ENCODE measurements at places on chromosomes 1 and 21.

DNA sequence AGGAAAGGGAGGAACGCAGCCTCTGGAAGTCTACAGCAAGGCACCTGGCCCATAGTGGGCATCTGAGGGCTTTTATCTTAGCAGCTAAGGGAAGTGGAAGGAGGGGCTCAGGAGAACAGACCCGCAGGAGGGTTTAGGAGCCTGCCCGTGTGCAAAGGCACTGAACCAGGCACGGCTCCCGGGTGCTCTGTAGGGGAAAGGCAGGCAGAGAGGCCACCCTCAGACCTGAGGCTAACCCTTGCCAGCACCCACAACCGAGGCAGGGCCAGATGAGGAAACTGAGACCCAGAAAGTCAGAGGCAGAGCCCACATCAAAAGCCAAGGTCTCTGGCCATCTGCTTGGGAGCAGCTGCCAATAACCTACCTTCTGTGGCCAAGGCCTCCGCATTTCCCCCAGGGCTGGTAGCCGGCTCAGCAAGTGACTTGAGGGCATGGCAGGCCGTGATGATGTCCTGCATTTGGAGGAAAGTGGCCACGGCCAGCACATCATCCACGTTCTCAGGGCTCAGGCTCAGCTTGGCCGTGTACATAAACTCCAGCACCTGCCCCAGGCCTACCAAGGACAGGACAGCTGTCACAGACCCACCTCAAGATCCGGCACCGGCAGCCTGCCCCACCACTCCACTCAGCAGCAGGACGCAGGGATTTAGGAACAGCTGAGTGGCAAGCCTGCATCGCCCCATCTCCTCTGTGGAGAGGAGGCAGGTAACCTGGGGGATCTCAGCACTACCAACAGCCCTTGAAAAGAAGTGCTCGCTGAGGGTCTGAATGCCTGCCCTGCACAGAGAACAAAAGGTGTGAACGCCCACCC is 29.1 kb downstream of the ZBTB17 start:
- no peak for DNase-seq

DNA sequence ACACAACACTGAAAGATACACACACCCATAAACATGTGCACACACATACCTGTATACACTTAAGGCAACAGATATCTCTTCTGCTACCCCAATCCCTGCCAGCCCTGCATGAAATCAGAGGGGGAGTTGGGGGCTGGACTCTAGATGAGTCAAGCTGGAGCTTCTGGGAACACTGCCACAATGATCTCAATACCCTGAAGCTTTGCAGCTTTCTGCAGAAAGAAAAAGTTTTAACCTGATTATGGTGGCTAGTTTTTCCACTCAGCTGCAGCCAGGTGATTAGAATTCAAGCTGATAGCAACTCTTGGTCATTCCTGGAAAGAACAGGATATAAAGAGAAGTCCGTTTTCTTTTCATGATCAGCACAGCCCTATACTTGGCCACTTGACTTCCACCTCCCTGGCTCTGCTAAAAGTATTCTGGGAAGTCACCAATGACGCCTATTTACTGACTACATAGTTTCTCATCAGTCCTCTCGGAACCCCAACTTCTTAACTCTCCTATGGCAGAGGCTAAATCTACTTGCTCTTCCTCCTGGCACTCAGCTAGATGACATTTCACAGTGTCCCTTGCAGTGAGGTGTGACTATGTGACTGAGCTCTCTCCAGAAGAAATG is 20.7 kb upstream of the DNASE2B start:
- no peak for DNase-seq

DNA sequence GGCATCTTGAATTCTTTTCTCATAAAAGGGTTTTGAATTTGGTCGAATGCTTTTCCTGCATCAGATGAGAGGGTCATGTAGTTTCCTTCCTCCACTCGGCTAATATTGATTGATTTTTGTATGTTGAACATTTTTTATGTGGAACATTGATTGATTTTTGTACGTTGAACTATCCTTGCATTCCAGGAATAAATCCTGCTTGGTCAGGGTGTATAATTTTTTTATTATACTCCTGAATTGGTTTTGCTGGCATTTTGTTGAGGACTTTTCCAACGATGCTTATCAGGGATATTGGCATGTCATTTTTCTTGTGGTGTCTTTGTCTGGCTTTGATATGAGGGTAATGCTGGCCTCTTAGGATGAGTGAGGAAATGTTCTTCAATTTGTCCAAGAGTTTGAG is 8.5 kb downstream of the TMEM240 start:
- no peak for DNase-seq

GRCh38 chr21:44018813-44019567 is 6.9 kb downstream of the TRAPPC10 start:
- DNase-seq = no peak

DNA sequence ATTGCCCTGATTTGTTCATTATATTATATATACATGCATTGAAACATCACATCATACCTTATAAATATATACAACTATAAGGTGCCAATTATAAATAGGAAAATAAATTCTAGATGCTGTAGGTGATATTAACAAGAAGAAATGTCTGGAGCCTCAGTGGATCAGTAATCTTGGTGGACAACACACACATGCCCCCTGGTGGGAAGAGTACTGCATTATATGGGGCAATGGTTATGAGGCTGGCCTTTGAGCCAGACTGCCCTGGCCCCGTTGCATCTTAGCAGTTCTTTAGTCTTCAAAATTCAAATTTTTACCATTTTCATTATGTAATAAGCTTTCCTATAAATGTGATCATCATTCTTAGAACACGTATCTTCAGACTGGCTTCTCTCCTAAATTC is 335.0 kb upstream of the GREM2 start:
- DNase-seq = peak; percentile 47
